ENCODE measurements at places on chromosomes 4 and X. TPM values are rescaled to one million over a fixed set of nuclear protein-coding genes. Genes with fewer than 3 reads are reported as not detected.

GRCh38 chr4:154781126-154781982, at the start of gene RBM46:
RBM46 (plus strand) TSS chr4:154781272; CDS start chr4:154796753, 15,481 bp downstream.
- no peak for DNase-seq
- H3K27me3 ChIP-seq = peaks cover 5% of the 10 kb centered on the region
- H3K4me1 ChIP-seq = no peaks in the 10 kb centered on the region
- no peak within 1 kb of the TSS for H3K27ac ChIP-seq
- H3K4me3 ChIP-seq = no peak within 1 kb of the TSS

DNA sequence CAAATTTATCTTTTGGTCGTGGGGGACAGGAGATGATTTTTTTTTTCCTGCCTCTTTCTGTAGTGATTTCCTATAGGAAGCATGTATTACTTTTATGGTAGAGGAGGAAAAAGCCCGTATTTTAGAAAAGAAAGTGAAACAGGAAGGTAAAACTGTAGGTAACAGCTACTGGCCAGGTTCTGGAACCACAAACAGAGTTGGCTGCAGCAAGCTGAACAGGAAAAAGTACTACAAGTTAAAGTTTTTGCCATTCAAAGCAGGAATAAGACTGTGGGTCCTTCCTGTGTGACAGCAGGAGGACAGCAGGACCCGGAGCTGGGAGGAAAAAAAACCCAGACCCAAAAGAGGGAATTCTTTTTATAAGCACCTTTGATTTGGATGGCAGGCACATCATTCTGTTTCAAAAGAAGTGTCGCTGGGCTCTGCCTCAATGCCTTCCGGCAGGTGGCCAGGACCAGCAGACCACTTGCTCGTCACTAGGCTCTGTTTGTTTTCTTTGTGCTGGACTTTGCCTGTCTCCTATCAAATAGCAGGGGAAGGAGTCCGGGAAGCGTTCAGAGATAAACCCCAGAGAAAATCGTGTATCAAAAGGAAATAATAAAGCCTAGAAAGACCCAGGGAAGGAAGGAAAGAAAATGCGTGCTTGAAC, 277.9 kb downstream of the ADGRA3 start:
- DNase-seq = no peak
- H3K27ac ChIP-seq = no peak overlapping the region
- no peak overlapping the region for H3K4me3 ChIP-seq
- H3K36me3 ChIP-seq = no peaks in the 10 kb centered on the region
- H3K4me1 ChIP-seq = no peaks in the 10 kb centered on the region

DNA sequence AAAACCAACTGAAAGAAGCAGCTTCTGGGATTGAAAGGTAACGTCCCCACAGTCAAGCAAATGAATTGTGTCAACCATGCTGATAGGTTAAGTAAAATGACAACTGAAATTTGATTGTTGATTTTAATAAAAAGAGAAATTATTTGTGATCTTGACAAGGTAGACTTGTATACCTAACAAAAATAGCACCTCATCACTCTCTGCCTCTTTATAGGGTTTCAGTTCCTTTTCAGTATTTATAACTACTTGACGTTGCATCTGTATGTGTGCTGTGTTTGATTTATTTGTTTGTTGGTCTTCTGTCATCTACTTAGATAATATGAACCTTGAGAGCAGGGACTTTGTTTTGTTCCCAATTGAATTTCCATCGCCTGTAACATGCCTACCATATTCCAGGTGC, 7.9 kb upstream of the PPP3CA start:
- H3K27ac ChIP-seq = no peak overlapping the region
- no peaks in the 10 kb centered on the region for H3K27me3 ChIP-seq
- DNase-seq = no peak
- no peaks in the 10 kb centered on the region for H3K36me3 ChIP-seq

DNA sequence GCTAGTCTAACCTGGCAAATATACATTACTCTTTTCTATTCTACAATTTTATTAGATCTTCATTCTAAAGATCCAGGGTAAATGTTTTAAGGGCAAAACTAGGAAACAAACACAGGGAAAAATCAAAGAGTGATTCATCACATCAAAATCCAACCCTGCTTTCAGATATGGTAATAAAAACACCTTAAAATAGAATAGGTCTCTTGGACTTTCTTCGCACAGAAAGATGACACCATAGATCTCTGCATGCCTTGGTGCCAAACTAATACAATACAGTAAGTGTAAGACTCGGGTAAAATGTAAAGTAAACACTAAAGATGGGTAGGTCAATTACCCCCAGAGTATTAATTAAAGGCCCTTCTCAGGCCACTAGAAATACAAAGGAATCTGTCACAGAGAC, 34.2 kb downstream of the LDB2 start:
- H3K27ac ChIP-seq = no peak overlapping the region
- H3K36me3 ChIP-seq = no peaks in the 10 kb centered on the region

DNA sequence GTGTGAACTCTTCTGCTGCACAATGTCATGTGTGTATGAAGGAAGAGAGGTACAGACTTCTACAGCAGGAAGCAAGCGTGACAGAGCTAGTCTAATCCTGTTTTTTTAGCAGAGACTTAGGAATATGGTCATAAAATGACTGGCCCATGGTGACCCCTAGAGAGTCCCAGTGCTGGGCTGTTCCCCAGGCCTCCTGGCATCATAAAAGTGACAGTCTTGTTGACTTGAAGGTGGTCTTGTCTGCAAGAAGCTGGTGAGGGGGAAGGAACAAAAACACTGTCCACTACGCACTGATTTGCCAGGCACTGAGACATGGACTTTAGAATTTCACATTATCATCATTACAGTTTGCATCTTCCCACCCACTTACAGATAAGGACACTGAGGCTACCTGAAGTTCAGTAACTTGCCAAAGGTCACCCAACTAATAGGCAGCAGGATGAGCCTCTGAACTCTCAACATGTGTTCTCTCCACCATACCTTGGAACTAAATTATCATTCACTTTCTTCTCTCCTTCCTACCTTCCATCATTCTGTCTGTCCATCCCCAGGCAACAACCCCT, 63.0 kb downstream of the HADH start:
- peaks cover 67% of the 10 kb centered on the region for H3K4me1 ChIP-seq
- DNase-seq = no peak
- H3K4me3 ChIP-seq = no peak overlapping the region
- H3K36me3 ChIP-seq = peaks cover 70% of the 10 kb centered on the region

- no peaks in the 10 kb centered on the region for H3K36me3 ChIP-seq
- no peak overlapping the region for H3K27ac ChIP-seq
- no peak overlapping the region for H3K4me3 ChIP-seq
- H3K27me3 ChIP-seq = no peaks in the 10 kb centered on the region
These were observed 803.4 kb downstream of the TRIML1 start for GRCh38 chr4:188942606-188943005.

DNA sequence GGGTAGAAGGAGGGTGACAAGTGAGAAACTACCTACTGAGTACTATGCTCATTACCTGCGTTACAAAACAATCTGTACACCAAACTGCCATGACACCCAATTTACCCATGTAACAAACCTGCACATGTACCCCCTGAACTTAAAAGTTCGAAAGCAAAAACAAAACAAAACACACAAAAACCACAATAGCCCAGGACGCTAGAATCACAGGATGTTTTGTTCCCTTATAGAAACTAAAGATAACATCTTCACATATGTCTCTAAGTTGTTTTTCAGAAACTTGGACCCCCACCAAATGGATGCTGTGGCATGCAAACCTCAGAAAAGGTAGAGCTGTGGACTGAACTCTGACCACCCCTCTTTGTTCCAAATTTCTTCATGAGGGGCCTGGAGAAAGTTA, 25.2 kb upstream of the PNMA5 start:
- DNase-seq = no peak
- H3K36me3 ChIP-seq = no peaks in the 10 kb centered on the region
- peaks cover 7% of the 10 kb centered on the region for H3K4me1 ChIP-seq
- no peaks in the 10 kb centered on the region for H3K27me3 ChIP-seq
- H3K4me3 ChIP-seq = no peak overlapping the region
- no peak overlapping the region for H3K27ac ChIP-seq

DNA sequence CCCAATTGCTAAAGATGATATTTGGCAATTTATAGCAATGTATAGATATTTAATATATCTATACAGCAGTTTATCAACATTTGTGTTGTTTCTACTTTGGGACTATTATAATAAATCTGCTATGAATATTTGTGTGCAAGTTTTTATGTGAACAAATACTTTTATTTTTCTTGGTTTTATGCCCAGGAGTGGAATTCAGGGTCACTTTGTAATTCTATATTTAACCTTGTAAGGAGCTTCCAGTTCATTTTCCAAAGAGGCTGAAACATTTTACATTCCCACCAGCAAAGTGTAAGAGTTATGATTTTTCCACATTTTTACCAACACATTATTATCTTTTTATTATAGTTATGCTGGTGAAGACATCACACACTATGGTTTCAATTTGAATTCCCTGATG, 801.3 kb downstream of the PCDH18 start:
- no peak for DNase-seq
- no peaks in the 10 kb centered on the region for H3K27me3 ChIP-seq
- no peaks in the 10 kb centered on the region for H3K4me1 ChIP-seq
- H3K4me3 ChIP-seq = no peak overlapping the region

DNA sequence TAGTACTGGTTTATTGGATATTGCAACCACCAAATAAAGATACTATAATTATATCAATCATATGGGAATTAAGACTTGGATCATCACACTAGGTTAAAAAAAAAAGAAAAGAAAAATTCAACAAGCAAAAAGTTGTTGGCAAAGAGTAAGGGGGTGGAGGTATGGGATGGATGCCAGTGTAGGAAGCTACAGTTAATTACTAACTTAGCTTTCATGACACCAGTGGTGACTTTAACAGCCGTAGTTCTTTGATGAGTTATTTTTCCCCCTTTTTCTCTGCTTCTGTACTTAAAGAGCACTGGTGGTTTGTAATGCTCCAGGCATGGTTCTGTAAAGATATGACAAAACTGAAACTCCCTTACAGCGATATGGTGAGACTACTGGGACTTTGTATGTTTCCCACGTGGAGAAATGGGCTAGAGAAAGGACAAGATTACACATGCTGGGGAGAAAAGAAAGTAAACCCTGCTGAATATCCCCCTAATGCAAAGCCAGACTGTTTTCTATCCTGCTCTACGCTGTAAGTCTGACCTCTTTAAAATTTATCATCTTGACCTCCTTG, 210.8 kb downstream of the SPOCK3 start:
- DNase-seq = no peak
- no peak overlapping the region for H3K4me3 ChIP-seq
- H3K36me3 ChIP-seq = no peaks in the 10 kb centered on the region
- H3K4me1 ChIP-seq = no peaks in the 10 kb centered on the region
- no peaks in the 10 kb centered on the region for H3K27me3 ChIP-seq
- H3K27ac ChIP-seq = no peak overlapping the region

GRCh38 chrX:44035571-44035970, 62.4 kb upstream of the NDP start:
- no peak overlapping the region for H3K27ac ChIP-seq
- H3K4me1 ChIP-seq = no peaks in the 10 kb centered on the region
- no peaks in the 10 kb centered on the region for H3K27me3 ChIP-seq

GRCh38 chrX:130402208-130402684, 459 bp downstream of the RBMX2 start:
- peak overlapping the region; percentile 84 for H3K4me3 ChIP-seq
- H3K36me3 ChIP-seq = peaks cover 6% of the 10 kb centered on the region
- peaks cover 14% of the 10 kb centered on the region for H3K4me1 ChIP-seq
- H3K27me3 ChIP-seq = no peaks in the 10 kb centered on the region
- no peak for DNase-seq

DNA sequence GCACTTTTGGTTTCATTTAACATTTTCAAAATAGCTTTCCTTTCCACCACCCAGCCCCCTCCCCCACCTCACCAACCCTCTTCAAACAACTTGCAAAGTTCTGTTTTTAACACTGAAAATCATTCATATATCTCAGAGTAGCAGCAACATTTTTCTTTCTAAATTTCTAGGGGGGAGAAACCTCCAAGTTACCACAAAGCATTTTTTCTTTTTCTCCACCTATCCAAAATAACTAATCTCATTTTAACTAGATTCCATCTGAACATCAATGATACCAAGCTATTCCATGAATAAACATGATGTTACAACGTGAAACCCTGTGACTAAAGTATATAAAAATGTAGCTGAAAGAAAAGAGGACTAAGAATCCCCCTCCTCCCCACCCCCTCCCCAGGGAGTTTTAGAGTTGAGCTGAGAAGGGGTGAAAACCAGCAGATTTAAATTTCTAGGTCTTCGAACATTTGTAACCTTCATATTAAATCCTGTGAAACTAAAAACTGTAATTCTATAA, 5.2 kb downstream of the LDB2 start:
- no peak overlapping the region for H3K27ac ChIP-seq
- DNase-seq = no peak
- no peaks in the 10 kb centered on the region for H3K36me3 ChIP-seq
- H3K27me3 ChIP-seq = no peaks in the 10 kb centered on the region

DNA sequence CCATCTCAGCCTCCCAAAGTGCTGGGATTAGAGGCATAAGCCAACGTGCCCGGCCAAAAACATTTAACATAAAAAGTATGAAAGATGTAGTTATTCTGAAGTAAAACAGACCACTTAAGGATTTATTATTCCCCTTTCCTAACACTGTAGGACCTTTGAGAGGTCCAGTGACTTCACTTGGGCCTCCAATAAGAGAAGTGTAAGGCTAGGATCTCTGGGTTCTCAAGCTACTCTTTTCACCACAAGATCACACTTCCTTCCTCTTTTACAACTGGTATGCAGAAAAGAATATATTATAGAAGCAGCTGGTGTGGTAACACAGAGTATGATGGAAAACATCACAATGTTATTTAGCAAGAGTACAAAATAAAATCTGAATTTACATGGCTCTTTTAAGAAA, 30.2 kb upstream of the CCNG2 start:
- H3K27ac ChIP-seq = no peak overlapping the region
- H3K4me1 ChIP-seq = peaks cover 13% of the 10 kb centered on the region
- DNase-seq = no peak
- H3K27me3 ChIP-seq = no peaks in the 10 kb centered on the region

GRCh38 chrX:10747975-10748374, 127.6 kb upstream of the MID1 start:
- no peak overlapping the region for H3K27ac ChIP-seq
- H3K4me1 ChIP-seq = no peaks in the 10 kb centered on the region
- no peaks in the 10 kb centered on the region for H3K36me3 ChIP-seq

- H3K4me1 ChIP-seq = peaks cover 23% of the 10 kb centered on the region
- H3K36me3 ChIP-seq = no peaks in the 10 kb centered on the region
- H3K27me3 ChIP-seq = peaks cover 61% of the 10 kb centered on the region
- DNase-seq = no peak
These were observed 32.0 kb downstream of the HAND2 start for GRCh38 chr4:173498023-173498422.

DNA sequence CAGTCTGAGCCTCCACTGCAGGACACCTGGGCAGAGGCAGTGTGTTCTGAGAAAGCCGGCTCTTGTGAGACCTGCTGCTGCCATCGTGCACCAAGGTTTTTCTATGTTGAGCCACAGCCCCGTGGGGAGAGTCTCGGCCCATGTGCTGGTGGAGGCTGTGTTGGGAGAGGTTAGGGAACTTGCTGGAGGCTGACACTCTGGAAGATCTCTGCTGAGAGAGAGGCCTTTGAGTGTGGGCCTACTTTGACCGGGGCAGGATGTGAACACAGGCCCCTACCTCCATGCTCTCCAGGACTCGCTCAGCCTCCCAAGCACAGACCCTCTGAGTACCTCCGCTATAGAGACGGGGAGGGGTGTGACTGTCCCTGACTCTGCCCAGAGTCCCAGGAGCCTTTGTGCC, 1.3 kb upstream of the S100P start:
- no peaks in the 10 kb centered on the region for H3K27me3 ChIP-seq
- no peak for DNase-seq
- H3K27ac ChIP-seq = peak overlapping the region; percentile 83

Gene LRP2BP
- total RNA-seq = 3.1 TPM

Gene MBNL3
- 19.4 TPM for total RNA-seq

Gene SCML1
- 60.3 TPM for total RNA-seq

Gene GPR101
- 0.22 TPM for total RNA-seq

Gene KLF3
- 204 TPM for total RNA-seq

Gene MAP7D2
- total RNA-seq = 0.17 TPM

Gene MMRN1
- total RNA-seq = 0.22 TPM

All from CD4-positive, alpha-beta T cell (primary cell).